ENCODE measurements at places on chromosomes 11 and 22.

GRCh38 chr11:97814325-97814959, 1206.3 kb upstream of the CNTN5 start:
- peak; percentile 34 for DNase-seq

DNA sequence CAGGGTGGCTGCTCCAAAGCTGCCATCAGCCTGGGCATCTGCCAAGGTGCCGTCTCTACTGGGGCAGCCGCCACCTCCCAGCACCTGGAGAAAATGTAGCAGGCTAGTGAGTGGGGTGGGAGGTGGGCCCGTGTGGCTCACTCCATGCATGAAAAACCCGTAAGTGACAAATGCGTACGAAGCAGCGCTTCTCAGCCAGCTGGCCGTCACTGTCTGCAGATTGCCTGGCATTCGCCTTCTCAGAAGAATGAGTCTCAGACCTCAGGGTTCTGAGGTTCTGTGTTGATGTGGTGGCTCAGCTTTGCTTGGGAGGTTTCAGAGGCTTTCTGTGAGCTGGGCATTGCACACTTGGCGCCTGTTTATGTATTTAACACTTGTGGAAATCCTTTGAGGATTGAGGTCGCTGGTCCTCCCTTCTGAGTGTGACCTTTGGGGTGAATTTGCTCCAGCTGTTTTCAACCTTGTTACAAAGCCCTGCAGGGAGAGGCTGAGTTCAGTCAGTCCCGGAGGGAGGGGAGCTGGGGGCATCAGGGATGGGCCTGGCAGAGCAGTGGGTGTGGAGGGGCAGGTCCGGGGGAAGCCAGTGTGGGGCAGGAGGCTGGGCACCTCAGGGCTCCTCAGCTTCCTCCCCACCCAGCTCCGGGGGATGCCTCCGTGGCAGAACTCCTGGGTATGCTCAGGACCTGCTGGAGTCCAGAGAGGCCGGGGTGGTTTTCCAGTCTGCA, 977.0 kb downstream of the TBC1D22A start:
- DNase-seq = no peak

GRCh38 chr11:22787551-22788162, 41.9 kb downstream of the SVIP start:
- DNase-seq = peak; percentile 73

- DNase-seq = no peak
Observed at GRCh38 chr22:45565171-45565570, 62.5 kb downstream of the FBLN1 start.

GRCh38 chr22:20391222-20391621, 2.7 kb upstream of the ZNF74 start:
- no peak for DNase-seq

- no peak for DNase-seq
Observed at GRCh38 chr22:23149743-23150238, 4.5 kb downstream of the RAB36 start.

All from cardiac fibroblast (primary cell).